Stimulated activated CD4-positive, alpha-beta T cell treated with anti-CD3 and anti-CD28 coated beads, Interleukin-15, amount 100 ng/mL, for 1 hour (primary cell): ENCODE measurements at places on chromosomes 3 and 15.

DNA sequence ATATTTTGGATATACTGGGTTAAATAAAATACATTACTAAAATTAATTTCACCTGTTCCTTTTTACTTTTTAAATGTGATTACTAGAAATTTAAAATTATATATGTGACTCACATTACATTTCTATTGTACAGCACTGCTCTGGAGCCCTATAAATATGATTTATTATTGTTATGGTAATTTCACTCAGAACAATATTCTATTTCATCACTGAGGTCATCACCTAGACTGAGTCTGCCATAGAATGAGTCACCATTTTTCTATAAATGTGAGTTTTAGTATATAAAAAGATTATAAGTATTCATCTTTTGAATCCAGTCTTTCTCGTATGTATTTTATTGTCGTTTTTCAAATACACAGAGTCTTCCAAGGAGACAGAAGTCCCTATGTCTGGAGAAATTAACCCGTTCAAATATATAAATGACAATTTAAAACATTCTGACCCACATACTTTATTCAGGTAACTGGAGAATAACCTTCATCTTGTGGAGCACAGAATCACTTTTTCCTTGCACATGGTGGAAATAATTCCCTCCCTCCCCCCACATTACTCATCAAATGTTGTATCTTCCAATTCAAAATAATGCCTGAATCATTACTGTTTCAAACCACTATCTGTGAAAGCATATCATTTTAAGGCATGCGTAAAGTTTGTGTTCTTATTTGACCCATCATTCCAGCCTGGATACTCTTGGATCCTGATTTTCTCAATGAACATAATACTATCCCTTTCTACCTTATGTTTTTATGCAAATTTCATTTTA, 30.0 kb downstream of the CHST14 start:
- no peak for DNase-seq

- DNase-seq: no peak
Observed at GRCh38 chr15:31116423-31117030, 15.0 kb upstream of the TRPM1 start.

GRCh38 chr3:186319945-186320344, 42.1 kb downstream of the DGKG start:
- no peak for DNase-seq

DNA sequence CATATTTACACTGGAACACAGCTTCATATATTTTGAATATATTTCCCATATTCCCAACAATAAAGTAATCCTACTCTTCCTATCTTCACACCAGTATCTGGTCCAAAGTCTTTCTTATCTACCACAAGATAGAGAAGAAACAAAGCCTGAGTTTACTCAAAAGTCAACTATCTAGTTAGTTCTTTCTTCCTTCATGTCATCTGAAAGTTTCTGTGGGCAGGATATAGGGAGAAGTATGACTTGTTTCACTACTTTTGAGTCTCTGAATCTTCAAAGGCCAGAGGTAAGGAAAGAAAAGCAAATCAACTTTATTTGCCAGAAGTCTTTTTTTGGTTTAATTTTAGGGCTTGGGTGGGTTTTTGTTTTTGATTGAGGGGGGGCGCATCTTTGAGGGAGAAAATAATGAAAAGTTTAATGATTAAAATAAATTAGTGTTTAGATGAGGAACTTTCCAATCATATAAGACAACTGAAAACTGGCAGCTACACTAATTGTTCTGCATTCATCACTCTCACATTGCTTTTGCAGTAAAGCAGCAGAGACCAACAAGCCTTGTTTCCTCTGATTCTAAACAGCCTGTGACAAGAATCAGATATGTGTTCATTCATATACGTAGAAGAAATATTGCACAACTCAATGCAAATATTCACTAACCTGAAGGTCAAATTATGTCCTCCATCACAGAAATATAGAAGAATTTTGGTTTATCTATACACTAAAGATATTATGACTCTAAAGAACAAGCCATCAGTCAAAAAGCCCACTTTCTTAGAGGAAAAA, 421.4 kb downstream of the SHQ1 start:
- no peak for DNase-seq

DNA sequence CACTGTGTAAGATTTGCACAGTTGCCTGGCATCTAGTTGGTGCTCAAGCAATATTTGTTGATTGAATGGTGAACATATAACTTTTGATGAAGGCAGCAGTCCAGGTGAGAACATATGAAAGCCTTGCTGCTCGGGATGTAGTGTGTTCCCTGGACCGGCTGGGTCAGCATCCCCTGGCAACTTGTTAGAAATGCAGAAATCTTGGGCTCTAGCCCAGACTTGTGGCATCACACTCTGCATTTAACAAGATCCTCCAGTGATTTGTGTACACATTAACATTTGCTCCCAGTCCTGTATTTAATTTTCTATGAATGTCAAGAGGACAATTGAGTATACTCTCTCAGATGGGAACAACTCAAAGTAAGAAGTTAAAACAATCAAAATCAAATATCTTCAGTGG, 69.0 kb upstream of the SAMMSON start:
- DNase-seq: no peak

DNA sequence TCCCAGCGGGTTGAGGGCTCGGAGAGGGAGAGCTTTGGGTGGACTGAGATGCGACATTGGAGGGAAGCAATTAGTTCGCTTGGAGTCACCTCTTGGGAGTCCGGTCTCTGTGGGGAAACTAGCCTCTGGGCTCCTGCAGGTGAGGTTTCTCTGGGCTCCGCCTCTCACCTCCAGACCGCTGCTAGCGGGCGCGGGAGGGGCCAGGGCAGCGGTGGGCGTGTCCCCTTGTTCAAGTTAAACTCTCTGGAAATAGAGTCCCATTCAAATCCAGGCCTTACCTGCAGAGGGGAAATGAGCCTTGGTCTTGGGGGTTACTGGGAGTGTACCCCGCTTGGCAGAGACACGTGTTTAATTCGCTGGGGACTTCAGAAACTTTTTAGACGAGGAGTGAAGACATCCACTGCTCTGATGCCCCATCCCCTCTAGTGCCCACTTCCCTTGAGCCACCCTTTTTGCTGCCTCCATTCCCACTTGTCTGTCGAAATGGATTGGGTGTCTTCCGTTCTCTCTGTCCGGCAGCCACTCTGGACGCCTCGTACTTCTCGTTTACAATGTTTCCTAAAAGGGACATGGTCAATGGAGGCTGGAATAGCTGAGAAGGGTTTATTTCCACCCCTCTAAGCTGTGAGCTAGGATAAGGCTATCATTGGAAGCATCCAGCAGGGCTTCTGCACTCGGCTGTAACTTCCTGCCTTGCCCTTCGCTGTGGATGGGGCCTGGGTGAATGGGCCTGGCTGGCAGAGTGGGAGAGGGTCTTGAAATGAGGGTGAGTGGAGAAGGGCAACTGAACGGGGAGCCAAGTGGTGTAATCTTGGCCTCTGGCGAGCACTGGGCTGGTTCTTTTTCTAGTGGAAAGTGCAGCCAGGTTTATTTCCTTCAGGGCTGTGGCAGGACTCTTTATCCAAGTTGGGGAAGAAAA, 1.1 kb downstream of the MITF start:
- DNase-seq: no peak

- no peak for DNase-seq
Observed at GRCh38 chr3:136838641-136839555, 20.0 kb downstream of the SLC35G2 start.
